ENCODE measurements at places on chromosomes 4 and X.

GRCh38 chrX:119573840-119574393, 446 bp upstream of the UBE2A start:
- peak; percentile 2 for DNase-seq

GRCh38 chrX:16695079-16695676, 17.3 kb downstream of the CTPS2 start:
- DNase-seq, result peak; percentile 2

DNA sequence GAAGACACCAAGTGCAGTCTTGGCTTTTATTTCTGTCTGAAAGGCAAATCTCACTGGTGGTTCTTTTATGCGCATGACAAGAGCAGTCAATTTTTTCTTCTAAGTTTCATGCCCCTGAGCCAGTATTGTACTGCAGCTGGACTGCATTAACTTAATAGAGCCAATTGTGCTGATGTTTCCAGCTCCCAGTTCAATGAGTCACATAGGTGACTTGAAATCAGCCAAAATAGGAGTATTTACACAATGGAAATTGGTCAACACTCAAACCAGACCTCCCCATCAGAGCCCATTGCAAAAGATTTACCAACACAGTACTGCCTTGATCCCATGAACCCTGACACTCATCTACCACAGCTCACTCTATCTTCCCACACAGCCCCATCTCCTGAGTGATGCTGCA, 100.3 kb upstream of the GUCY1A1 start:
- no peak for DNase-seq

- DNase-seq, result peak; percentile 56
These were observed 487 bp downstream of the HMGB2 start for GRCh38 chr4:173333658-173334084.

GRCh38 chr4:84582988-84583875, at the start of gene CDS1:
Gene CDS1, plus strand, starts transcription at chr4:84583127. Its CDS starts 275 bp downstream, at chr4:84583402.
- DNase-seq, result no peak

DNA sequence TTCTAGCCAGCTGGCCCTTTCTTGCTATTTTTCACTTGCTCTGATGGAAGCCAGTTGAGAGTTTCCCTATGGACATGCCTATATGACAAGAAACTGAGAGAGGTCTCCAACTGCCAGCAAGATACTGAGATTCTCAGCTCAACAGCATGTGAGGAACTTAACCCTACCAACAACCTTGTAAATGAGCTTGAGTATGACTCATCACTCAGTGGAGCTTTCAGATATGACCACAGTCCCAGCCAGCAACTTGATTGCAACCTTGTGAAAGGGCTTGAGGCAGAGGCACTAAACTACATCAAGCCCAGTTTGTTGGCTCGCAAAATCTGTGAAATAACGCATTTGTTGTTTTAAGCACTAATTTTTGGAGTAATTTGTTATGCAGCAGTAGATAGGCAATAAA, 175.8 kb downstream of the COMMD8 start:
- no peak for DNase-seq

- no peak for DNase-seq
These were observed 73.7 kb downstream of the BEND2 start for GRCh38 chrX:18146954-18147353.

DNA sequence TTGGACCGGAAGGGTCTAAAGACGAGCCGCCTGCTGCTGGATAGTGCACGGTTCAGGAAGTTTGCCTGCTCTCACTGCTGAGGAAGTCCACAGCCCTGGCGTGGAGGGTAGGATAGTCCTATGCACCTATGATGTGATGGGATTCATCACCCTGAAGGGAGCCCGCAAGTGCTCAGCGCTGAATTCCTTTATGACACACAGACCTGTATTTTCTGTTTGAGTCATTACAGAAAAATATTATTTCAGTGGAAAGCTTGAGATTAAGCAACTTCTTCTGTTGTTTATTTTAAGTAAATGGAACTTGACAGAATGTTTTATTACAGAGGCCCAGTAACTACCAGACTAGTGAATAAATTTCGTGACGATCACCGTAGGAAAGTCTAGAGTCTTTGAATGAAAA, 123.2 kb downstream of the TRIML1 start:
- no peak for DNase-seq

DNA sequence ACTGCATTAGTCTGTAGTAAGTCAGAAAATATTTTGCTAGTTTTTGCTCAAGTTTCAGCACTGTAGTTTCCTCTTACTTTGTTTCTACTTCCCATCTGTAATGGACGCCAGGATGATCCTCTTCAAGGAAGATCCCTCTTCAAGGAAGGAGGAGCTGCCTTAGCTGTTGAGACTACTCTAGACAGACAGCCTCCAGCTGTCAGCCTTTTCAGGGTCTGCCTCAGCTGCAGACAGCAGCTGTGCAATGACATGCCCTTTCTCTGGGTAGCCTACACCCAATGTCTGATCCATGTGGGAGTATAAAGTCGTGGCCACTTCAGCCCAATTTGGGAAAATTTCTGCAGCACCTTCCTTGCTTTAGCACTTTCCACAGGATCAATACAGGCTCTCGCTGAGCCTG, 281.0 kb upstream of the MAOA start:
- DNase-seq, result no peak

DNA sequence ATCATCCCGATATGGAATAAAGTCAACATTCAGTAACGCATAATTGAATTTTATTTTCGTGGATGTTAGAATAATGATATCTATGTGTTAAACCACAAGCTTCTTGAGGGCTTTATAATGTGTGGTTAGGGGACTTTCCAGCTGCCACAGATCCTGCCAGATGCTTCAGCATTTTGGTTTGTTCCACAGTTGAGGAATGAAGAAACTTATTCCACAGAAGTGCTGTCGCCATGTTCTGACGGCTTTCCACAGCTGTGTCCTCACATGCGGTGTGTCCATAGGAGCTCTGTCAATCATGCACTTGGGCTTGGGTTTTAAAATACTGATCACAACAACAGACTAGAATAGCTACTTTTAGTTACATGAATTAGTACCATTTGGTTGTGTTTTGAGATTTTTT, 411.9 kb downstream of the TRIML1 start:
- no peak for DNase-seq

GRCh38 chrX:49901048-49901447, 21.3 kb upstream of the CLCN5 start:
- no peak for DNase-seq

- DNase-seq, result no peak
These were observed 23.3 kb downstream of the BRCC3 start for GRCh38 chrX:155094468-155095061.

DNA sequence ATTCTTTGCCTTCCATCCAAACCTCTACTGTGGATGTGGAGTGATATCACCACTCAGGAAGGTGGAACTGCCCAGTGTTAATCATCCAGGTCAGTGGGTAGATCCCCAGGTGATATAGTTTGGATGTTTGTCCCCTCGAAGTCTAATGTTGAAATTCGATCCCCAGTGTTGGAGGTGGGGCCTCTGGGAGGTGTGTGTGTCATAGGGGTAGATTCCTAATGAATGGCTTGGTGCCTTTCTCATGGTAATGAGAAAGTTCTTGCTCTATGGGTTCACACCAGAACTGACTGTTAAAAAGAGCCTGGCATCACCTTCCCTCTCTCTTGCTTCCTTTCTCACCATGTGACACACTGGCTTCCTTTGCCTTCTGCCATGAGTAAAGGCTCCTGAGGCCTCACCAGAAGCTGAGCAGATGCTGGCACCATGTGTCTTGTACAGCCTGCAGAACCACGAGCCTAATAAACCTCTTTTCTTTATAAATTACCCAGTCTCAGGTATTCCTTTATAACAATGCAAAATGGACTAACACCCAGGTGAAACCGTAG, 6.8 kb upstream of the SOWAHB start:
- DNase-seq, result no peak

DNA sequence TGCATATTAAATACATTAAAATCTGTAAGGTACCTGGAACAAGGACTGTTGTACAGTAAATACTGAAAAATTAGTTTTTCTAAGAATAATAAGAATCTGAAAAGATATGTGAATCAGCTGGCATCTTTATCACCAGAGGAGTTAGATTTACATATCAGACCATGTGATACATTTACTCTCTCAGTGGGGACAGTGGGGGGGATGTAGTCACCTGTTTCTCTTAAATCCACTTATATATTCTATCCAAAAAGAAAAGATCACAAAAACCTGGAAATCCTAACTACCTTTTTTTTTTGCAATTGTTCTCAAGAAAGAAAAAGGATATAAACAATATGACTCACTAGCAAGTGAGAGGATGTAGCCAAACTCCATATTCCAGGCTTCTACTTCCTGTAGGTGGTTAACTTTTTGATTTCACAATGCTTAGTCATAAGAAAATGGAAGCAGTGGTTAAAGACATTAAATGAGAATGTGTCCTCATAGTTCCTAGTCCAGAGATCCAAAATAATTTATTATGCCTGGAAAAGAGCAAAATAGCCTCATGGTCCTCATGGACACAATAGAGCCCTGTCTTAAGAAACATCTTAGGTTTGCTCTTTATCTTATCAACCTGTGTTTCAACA, 22.5 kb upstream of the MYOZ2 start:
- DNase-seq, result no peak

DNA sequence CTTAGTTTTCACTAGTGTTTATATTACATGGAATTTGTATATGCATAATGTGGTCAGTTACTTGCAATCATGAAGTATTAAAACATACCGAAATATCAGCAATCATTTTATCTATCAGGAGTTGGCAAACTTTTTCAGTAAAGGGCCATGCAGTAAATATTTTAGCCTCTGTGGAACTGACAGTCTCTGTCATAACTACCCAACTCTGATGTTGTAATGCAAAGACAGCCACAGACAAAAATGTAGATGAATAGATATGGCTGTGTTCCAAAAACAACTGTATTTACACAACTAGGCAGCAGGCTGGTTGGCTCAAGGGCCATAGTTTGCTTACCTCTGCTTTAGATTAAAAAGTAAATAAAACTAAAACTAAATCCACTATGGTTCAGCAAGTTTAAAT, 200.2 kb downstream of the HS3ST1 start:
- no peak for DNase-seq

DNA sequence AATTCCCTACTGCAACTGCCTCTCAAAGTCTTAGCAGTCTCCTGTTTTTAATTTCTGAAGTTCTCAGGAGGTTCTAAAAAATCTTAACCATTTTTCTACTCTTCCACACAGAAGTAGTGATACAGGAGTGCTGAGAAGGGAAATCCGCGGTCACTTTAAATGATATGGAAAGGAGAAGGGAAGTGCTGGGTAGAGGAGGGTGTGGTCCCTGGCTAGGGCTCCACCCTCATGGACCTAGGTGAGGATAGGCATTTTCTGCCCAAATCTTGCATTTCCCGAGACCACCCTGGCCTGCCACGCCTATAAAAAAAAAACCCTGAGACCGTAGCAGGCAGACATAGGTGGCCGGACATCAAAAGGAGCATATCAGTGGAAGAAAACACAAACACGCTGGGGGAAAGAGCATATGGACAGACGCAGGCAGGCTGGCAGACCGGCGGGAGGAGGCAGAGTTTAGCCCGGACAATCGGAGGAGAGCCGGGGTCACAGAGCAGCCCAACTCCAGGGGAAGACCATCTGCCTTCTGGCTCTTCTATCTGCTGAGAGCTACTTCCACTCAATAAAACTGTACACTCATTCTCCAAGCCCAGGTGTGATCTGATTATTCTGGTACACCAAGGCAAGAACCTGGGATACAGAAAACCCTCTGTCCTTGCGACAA, 85.7 kb downstream of the POU3F4 start:
- DNase-seq, result no peak

GRCh38 chr4:177250056-177250696, 59.5 kb upstream of the NEIL3 start:
- peak; percentile 6 for DNase-seq

DNA sequence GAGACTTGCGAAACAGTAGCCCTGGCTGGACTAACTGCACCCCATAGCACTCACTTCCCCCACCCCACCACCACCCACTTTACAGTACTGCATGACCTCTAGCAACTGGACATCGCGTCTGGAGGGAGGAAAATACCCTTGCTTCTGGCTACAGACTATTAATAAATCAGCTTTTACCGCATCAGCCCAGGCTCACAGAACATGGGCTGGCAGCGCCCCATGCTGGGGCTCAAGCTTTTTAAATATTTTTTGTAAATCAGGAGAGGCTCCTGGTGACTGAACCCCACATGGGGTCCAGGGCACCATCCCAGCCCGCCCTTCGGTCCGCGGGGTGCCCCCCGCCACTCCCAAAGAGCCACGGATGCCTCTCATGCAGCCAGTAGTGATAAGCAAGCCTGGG, 2.7 kb downstream of the HS6ST2 start:
- no peak for DNase-seq

GRCh38 chr4:8732681-8733243, 138.9 kb downstream of the HMX1 start:
- no peak for DNase-seq

DNA sequence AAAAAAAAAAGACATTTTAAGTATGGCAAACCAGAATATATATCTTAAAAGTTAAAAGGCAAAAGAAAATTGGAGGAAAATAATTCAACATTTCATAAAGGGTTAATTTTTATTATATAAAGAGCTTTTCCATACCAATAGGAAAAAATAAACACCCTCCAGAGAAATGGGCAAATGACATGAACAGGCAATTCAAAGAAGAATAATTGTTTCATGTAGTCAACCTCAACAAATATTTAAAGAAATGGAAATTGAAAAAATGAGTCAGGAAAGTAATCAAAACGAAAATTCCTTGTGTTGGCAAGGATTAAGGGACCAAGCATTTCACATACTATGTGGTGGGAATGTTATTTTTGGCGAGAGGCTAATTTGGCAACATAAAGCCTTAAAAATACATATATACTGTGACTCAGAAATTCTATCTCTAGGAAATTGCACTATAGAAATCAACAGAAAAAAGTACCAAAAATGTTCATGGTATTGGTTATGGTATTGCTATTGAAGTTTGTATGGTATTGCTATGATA, 87.6 kb downstream of the HAUS3 start:
- DNase-seq, result no peak

Data from occipital lobe (tissue), 3 donors.